Endothelial cell of umbilical vein (primary cell): ENCODE measurements at places on chromosomes 11 and 22.
A peak's percentile ranks its signal among the peaks of the same experiment; 100 is the strongest.

DNA sequence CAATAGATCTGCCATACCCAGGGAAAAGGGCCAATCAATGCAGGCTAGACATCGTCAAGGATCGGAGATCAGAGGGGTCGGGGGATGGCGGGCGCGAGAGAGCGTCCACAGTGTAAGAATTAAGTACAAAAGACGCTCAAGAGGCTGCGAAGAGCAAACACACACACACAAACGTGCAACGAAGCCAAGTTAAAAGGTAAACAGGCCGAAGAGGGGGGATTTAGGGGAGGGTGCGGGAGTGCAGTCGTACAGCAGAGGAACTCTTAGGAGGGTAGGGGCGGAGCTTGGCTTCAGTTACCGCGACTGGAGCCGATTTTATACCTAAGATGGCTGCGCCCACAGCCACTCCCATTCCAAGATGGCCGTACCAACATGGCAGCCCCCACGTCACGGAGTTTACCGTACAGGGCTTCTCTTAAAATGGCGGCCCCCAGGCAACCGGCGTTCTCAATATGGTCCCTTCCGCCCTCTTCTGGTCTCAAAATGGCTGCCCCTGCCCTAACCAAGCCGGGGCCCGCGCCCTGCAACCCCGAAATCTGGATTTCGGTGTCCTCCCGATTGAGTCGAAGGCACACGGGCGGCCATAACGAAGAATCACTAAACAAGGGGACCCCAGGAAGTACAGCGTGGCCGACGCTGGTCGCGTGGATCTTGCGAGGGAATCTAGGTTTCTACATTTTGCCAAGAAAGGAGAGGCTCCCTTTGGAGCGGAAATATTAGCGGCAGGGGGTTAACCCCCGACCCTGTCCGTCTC is 1.9 kb downstream of the GNG3 start:
- peak; percentile 98 for DNase-seq

DNA sequence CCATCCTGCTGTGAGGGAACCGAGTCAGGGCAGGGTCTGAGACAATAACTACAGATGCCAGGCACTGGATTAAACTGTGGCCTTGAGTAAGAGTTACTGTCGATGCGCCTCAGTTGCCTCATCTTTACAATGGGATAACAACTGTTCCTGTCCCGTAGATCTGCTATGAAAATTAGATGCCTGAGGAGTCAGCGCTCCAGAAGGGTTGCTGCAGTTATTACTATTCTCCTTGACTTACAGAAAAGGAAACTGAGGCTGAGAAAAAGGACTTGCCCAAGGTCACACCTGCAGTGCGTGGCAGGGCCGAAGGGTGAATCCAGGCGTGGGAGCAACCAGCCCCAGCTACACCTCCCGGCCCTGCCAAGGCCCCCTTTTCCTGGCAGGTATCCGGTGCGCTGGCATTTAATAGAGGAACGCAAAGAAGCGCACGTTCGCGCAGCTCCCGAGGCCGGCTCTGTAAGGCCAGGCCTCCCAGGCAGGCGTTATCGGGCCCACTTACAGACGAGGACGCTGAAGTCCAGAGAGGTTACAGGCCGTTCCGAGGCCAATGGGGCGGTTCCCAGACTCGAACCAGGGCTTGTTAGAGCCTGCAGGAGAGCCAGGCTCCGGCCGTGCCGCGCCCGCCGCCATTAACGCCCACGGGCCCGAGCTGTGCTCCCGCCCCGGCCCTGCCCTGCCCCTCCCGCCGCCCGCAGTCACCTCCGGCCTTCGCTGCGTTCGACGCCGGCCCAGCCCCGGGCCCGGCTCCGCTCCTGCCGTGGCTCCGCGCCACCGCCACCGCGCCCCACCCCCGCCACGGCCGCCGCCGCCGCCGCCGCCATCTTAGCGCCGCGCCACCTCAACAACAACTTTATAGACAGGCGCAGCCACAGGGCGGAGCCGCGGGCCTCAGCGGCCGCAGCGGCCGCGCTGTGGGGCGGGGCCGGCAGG is at the start of gene C11orf68:
Gene C11orf68 (minus strand): TSS at position 852 of the 930 bp plus-strand sequence. CDS start 31 bp downstream, at position 821.
- DNase-seq: peak; percentile 48

- no peak for DNase-seq
Measured at GRCh38 chr11:93728792-93729128, 12.5 kb downstream of the TAF1D start.

GRCh38 chr11:134753771-134754520 is 341.9 kb upstream of the B3GAT1 start:
- no peak for DNase-seq

- DNase-seq: peak; percentile 70
Measured at GRCh38 chr22:25419247-25420113, 145.0 kb upstream of the GRK3 start.

- DNase-seq: no peak
Measured at GRCh38 chr22:39645532-39645931, 75.0 kb downstream of the CACNA1I start.
